ENCODE measurements at places on chromosomes 3 and 15.

GRCh38 chr3:41522612-41523011 is 323.3 kb downstream of the CTNNB1 start:
- no peak for DNase-seq

DNA sequence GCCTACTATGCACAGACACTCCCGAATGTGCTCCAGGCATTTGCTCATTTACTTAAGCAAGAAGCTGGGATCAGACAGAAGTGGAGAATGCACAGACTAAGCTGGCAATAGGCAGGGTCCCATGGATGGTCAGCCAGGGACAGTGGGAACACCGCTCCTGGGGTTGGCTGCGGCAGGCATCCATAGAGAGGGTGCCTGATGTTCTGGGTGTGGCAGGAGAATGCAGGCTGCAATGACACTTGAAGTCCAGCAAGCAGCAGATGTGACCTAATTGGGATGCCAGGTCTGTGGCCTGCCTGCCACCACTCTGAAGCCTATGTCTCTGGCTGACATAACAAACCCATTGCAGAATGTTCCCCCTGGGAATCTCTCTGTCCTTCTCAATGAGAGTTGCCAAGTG is 40.2 kb upstream of the SLC6A11 start:
- DNase-seq = no peak

GRCh38 chr3:72494626-72495025 is 353.6 kb downstream of the SHQ1 start:
- DNase-seq = no peak

- DNase-seq = no peak
Measured at GRCh38 chr3:30688776-30689641, 82.6 kb downstream of the TGFBR2 start.

DNA sequence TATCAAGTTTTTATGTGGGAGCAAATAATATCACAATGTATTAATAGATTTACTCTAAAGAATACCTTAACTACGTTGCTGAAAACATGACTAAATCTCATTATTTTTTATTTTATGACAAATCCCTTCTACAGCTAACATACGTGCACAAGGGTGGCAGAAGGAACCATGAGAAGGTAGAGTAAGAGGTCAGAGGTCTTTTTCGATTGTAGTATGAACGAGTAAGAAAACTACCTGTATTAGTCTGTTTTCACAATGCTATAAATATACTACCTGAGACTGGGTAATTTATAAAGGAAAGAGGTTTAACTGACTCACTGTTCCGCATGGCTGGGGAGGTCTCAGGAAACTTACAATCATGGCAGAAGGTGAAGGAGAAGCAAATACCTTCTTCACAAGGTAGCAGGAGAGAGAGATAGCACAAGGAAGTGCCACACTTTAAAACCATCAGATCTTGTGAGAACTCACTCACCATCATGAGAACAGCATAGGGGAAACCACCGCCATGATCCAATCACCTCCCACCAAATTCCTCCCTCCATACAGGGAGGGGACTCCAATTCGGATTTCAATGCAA is 95.3 kb downstream of the SUCLG2 start:
- DNase-seq = no peak

GRCh38 chr3:170709046-170709445 is 123.2 kb upstream of the SLC7A14 start:
- no peak for DNase-seq

GRCh38 chr3:130682131-130682530 is 64.5 kb downstream of the PIK3R4 start:
- DNase-seq = no peak

GRCh38 chr3:149969110-149969939 is 1.4 kb downstream of the PFN2 start:
- DNase-seq = no peak

GRCh38 chr3:182533394-182533793 is 259.9 kb upstream of the ATP11B start:
- no peak for DNase-seq

DNA sequence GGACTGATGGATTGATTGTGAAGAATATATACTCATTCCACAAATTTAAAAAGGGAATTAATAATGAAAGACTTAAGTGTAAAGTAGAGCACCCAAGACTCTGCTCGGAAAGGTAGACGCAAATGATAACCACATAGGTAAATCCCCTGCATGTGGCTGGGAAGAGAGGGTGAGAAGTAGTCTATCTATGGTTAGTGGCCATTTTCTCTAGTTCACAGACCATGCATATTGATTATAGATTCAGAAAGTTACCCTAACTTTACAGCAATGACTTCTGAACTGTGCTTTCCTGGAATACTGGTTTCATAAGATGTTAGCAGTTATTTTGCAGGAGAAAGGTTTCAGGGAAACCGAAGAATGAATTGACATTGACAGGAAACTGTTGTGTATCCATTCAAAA is 51.7 kb downstream of the CASR start:
- no peak for DNase-seq

DNA sequence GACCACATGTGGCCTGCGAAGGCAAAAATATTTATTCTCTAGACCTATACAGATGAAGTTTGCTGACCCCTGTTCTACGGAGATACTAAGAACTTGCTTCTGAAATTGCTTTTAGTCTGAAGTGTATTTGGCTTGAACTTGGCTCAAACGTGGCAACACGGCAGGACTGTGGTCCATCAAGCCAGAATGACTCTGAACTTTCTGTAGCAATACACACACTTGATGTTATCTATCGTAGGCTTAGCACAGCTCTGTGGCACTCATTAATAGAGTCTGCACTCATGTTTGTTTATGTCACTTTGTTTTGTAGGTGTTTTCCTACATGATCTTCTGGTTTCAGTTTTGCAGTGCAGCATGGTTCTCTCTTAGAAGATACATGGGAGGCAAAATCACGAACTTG is 298.1 kb downstream of the ADAMTS17 start:
- DNase-seq = no peak

GRCh38 chr3:57128826-57129667 is 36.1 kb downstream of the IL17RD start:
- DNase-seq = no peak

- DNase-seq = no peak
Measured at GRCh38 chr3:36297195-36297594, 83.1 kb upstream of the STAC start.

- no peak for DNase-seq
Measured at GRCh38 chr15:76339305-76340197, 3.0 kb downstream of the ISL2 start.

- no peak for DNase-seq
Measured at GRCh38 chr3:63934041-63934866, 22.1 kb upstream of the SCAANT1 start.

DNA sequence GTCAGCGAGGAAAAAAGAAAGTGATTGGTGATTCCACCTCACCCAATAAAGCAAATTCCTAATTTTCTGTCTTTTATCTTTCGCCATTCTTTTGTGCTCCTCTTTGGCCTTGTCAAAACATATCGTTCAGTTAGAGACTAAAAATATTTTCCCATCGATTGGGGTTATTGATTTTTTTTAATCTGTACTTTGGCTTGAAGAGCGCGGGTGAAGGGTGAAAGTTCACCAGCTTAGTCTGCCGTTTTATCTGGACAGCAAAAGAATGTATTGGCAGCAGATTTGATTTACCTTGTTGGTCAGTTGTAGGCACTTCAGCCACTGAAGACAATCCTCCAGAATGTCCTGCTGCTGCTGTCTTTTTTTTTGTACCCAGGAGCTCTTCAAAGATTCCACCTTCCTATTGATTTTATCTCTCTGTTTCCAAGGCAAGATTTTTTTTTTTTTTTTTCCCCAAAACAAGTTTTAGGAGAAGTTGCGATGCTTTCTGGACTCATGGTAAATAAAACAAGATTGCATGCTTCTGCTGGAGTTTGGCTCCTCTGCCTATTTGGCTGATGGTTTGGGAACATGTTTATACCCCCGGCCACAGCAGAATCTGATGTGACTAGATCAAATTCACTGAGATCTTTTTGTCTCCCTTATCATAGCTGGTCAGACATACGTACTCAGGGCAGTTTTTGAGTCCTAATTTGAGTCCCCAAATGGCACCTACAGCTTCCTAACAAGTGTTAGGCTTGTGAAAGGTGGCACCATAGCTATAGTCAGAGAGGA is 269.3 kb upstream of the ONECUT1 start:
- DNase-seq = no peak

DNA sequence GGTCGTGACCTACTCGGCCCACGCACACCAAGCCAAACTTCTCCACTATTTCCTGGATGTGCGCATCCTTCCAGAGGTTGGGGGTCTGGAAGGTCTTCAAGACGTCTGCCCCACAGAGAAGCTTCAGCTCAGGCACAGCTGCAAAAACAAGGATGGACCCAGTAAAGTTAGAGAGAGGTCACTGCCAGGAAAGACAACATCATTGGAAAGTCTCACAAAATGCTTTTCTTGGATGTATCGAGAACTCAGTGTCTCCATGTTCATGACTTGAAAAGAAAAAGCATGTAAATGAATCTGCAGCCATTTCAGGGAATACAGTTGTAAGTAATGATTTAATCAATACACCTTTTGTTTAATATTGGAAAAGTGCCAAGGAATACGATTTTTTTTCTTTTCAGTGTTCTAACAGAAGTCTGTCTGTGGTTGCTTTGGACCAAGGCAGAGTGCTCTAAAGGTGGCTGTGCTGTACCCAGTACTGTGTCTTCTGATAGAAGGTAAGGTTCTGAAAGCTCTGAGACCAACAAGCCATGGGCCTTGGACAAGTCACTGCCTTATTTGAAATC is 21.8 kb upstream of the RBP1 start:
- DNase-seq = no peak

GRCh38 chr15:64134345-64134829 is 17.1 kb upstream of the SNX22 start:
- no peak for DNase-seq

- DNase-seq = no peak
Measured at GRCh38 chr15:62378772-62379498, 213.8 kb upstream of the C2CD4B start.

DNA sequence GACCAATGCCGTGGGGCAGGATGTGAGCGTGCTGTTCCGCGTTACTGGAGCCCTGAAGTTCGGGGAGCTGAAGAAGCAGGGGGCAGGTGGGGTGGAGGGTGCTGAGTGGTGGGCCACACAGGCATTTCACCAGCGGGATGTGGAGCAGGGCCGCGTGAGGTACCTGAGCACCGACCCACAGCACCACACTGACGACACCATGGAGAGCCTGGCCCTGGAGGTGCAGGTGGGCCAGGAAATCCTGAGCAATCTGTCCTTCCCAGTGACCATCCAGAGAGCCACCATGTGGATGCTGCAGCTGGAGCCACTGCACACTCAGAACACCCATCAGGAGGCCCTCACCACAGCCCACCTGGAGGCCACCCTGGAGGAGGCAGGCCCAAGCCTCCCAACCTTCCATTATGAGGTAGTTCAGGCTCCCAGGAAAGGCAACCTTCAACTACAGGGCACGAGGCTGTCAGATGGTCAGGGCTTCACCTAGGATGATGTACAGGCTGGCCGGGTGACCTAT is 179.6 kb downstream of the TBC1D2B start:
- DNase-seq = no peak

DNA sequence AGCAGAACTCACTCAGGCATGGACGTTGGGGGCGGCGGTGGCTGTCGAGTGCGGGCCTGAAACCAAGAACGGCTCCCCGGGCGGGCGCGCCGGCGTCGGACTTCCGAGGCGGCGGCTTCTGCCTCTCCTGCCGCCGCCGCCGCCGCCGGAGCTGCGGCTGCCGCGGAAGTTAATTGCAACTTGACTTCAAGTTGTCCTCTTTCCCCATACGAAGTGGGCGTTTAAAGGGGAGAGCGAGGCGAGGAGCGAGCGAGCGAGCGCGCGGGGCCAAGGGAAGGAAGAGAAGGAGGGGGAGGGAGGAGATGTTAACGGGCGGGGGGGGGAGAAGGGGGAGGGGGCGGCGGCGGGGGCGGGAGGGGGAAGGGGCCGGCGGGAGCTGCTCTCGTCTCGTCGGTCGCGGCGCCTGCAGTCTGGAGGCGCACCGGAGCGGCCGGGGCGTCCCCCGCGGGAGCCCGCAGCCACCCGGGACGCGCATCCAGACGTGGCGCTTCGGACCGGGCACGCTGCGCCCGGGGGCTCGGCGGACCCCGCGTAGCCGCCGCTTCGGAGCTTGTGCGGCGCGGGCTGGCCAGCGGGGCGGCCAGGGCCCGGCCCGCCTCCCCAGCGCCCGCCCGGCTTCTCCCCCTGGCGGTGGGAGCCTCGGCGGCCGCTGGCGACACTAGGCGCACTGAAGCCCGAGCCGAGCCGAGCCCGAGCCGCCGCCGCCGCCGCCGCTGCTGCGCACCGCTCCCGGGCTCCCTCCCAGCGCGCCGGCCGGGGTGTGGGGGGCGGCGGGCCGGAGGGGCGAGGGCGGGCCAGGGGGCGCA is 19.7 kb upstream of the SATB1 start:
- no peak for DNase-seq

- DNase-seq = no peak
Measured at GRCh38 chr15:58698887-58699641, 50.4 kb downstream of the ADAM10 start.

GRCh38 chr3:136195258-136196063 is 674 bp downstream of the MSL2 start:
- no peak for DNase-seq

DNA sequence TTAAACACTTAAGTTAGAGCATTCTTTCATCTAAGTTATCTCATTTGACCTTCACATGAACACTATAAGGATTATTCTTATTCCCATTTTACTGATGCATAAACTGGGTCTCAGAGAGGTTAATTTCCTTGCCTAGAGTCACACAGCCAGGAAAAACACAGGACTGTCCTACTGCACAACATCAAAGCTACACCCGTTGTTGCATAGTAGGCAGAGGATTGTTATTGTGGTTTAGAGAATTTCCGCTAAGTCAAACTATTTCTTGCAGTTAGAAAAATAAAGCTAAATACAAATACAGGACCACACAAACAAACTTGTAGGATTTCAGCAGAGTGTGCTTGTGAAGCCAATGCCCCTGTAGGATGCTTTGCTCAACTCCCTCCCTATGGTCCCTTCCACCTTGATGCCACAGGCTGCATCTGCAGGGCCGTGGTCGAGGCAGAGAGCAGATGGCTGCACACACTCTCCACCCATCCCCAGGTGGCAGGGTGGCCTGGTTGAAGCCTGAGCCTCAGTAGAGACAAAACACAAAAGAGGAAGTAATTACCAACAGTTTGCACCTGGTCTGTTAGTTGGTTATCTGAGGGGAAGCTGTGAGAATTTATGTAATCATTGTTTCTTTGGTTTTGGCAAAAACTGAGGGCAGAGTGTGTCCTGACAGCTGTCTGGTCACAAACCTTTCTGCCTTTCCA is 41.1 kb upstream of the SKOR1 start:
- DNase-seq = no peak

GRCh38 chr3:37737134-37737533 is 124.5 kb upstream of the CTDSPL start:
- DNase-seq = no peak

DNA sequence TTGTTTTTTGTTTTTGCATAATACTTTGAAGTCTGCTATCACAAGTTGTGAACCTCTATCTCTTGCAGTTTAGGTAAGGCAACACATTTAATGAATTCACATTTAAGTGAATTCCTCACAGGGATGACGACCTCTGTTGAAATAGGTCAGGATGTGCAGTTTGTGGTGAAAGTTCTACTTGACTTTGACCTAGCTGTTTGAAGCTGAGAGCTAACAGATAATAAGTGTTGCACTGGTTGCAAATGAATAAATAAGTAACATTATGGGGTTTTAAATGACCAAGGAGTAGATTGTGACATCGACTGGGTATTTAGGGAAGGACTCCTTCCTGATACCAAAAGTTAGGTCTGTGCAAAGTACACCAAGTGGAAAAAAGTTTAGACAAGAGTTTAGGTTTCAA is 23.9 kb downstream of the NIT2 start:
- no peak for DNase-seq

Measured in cerebellar nuclear complex (tissue), 1 donor.